Ureter (tissue), 1 donor: ENCODE measurements at places on chromosomes 16 and 17. TPM values are rescaled to one million over a fixed set of nuclear protein-coding genes. Genes with fewer than 3 reads are reported as not detected.
A peak's percentile ranks its signal among the peaks of the same experiment; 100 is the strongest.

GRCh38 chr16:88309908-88310265 lies 72.9 kb upstream of the ZNF469 start:
- DNase-seq, result no peak

DNA sequence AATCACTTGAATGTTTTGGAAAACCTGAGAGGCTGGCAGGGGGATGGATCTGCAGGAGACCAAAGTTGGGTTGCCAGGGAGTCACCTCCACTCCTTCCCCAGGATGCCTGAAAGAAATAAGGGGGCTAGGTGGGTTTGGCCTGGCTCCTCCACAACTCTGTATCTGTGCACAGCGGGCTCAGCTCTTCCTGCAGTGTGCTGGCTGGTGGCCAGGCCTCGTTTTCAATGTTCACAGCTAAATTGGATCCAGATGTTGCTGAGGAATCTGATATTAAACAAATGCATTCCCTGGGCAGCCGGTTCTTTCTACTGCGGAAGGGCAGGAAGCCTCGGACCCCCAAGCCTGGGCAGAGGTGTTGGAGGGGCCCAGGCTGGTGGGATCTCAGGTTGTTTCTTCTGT lies 106.2 kb downstream of the N4BP1 start:
- DNase-seq, result peak; percentile 61

GRCh38 chr16:53234836-53235235 lies 180.0 kb downstream of the CHD9 start:
- no peak for DNase-seq

- DNase-seq, result peak; percentile 39
These were observed 9.2 kb downstream of the CHD3 start for GRCh38 chr17:7897773-7898172.

GRCh38 chr17:64775701-64776570 lies 113.8 kb upstream of the SMURF2 start:
- DNase-seq, result no peak

DNA sequence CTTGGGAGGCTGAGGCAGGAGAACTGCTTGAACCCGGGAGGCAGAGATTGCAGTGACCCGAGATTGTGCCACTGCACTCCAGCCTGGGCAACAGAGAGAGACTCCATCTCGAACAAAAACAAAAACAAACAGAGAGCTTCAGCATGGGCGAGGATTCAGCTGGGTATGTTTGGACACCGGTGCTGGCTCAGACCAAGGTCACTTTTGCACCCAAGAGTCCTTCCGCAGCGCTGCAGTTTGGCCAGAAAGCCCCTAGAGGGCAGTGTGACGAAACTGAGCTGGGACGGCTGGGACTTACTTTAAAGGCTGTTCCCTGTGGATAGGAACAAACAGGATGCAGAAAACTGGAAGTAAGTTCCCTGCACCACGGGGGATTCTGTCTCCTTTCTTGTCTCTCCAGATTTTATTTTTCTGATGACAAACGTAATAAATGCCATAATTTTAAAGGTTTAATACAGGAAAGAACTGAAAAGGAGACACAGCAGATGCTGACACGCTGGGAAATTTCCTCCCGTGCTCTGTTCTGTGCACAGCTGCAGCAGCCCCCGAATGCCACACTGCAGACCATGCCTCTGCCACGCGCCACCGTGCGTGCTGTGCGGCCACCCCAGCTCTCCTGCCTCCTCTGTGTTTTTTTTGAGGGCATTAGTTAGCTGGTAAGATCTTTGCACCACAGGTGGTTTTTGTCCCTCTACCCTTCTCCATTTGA lies 25.2 kb upstream of the USP36 start:
- peak; percentile 86 for DNase-seq

GRCh38 chr17:850086-850850 lies 68.1 kb downstream of the MRM3 start:
- DNase-seq, result no peak

- DNase-seq, result no peak
These were observed 29.8 kb downstream of the PLD6 start for GRCh38 chr17:17176341-17176740.

GRCh38 chr17:73769479-73769878 lies 125.2 kb upstream of the SDK2 start:
- no peak for DNase-seq

- DNase-seq, result no peak
These were observed 76.6 kb downstream of the PLCG2 start for GRCh38 chr16:81855552-81856153.

DNA sequence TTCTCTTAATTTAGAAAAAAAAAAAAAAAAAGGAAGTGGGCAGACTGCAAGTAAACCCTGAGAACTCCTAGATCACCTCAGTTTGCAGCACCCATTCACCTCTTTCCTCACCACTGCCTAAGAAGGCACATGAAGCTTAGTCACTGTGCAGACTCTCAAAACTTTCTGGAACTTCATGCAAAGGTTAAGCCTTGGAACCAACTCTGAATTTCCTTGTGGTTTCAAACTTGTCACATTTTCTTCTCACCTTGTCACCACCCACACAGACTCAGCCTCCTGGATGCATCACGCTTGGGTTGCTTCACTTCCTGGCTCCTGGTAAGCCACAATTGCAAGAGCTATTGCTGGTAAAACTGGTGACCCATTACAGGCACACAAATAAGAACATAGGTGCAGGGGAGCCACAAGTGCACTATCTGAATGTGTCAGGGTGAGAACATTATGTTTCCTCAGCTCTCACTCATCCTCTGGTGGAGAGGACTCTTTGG lies 15.0 kb upstream of the CPD start:
- peak; percentile 66 for DNase-seq

- no peak for DNase-seq
These were observed 146.3 kb upstream of the NOL11 start for GRCh38 chr17:67571478-67571877.

DNA sequence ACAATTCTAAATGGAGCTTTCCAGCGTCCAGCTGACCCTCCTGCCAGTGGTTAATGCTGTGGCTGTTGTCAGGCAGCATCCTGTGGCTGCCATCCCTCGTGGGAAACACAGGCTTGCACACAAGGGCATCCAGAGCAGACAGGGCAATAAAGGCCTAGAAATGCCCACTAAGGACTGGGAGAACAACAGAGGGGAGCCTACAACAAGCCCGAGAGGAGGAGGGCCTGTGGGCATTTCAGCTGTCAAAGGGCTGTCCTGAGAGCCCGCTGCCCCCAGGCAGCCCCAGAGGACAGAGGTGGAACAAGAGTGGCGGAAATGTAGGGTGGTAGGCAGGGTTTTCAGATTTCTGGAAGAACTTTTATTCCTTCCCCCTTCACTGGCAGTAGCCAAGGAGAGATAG lies 81.1 kb downstream of the TNRC6C start:
- DNase-seq, result no peak

DNA sequence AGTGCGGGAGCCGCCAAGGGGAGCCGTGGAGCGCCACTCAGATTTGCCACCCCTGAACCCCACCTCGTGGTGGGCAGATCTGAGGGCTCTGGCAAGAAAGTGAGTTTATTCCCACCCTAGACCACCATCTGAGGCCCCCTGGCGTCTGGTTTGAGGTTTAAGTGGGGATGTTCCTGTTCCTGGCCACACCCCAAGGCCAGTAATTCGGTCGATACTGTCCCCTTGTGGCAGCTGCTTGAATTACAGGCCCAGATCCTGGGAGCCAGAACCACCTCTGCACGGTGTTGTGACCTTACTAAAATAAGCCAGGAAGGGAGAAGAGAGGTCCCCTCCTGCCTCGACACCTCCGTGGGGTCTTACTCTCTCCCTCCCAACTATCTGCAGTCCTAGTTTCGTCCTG lies 3.3 kb upstream of the LAT start:
- DNase-seq, result no peak

- DNase-seq, result no peak
These were observed 215.3 kb upstream of the SOX9 start for GRCh38 chr17:71905376-71906031.

DNA sequence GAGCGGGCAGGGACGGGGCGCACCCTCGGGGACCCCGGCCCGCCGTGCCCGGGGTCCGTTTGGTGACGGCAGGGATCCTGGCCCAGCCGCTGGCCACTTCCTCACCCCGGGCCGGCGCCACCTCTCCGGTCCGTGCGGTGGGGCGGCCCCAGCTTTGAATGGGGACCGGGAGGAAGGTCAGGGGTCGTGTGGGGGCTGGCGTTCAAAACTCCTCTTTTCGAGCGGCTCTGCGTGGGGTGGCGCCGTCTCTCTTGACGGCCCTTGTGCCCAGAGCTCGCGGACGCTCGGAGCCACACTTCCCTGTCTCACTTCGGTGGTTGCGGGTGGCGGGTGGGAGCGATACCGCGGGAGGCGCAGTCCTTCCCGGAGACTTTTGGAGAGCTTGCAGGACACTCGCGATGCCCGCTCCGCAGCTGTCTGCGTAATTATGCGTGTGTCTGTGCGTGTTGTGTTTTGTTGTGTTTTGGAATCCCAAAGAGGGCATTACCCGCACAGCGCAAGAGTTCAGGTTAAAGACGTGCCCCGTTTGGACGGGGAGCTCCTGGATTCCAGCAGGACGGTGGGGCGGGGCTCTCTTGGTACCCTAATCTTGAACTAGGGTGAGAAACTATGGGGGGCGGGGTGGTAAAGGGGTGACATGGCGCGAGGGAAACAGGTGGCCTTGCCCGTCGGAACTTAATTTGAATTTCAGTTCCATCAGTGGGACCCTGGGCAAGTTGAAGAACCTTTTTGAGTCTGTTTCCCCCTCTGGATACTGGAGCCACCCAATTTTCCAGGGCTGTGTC lies 637 bp downstream of the PLCG2 start:
- DNase-seq, result no peak

DNA sequence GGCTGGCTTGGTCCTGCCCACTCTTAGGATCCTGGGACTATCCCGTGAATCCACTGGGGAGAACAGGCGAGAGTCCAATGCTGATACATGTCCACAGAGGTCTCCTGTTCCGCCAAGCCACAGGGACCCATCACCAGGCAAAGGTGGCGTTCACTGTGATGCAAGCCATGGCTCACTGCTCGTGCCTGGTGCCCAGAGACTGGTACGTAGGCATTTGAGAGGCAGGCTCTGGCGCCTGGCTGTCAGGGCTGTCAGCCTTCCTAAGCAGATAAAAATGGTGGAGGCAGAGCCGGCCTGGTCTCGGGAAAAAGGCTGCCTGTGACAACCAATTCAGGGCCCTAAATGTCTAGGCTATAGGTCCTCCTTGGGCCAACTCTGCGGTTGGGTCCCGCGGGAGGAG lies 2329.0 kb downstream of the TP53TG3F start:
- DNase-seq, result no peak

DNA sequence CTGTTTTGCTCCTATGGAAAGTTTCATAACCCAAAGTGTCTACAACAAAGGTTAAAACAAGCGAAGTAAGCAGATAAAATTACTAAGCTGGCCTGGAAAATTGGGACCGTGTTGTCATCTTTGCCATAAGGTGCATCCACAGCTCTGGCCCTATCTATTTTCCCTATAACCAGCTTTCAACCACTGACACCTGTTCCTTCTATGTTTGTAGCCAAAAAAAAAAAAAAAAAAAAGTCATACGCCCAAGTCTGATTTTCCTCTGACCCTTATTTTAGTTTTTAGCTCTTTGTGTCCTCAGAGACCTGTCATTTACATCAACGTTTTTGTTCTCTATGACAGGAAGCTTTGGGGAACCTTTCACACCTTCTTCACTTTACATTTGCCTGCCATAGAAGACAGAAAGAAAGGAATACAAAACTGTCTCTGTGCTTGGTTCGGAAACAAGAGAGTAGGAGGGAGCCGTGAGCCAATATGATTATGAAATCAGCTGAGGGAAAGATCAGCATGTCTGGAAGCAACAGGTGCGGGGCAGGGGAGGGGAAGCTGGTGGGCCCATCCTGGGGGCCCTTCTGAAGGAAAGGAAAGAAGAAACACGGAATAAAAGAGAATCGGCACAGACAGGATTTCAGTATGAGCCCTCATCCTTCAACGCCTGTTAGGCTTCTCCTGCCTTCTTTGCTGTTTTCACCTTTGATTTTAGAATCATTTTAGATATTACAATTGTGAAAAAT lies 8.5 kb downstream of the HS3ST3A1 start:
- DNase-seq, result no peak

Gene ZNF385C
- total RNA-seq, result 1.2 TPM

Gene HOXB6
- total RNA-seq, result 111 TPM

Gene PABPN1L
- total RNA-seq, result not detected

Gene HSD17B2
- total RNA-seq, result 47.8 TPM

Gene UNC13D
- total RNA-seq, result 75.3 TPM

Gene CDR2L
- total RNA-seq, result 11.4 TPM

Gene CACNG3
- total RNA-seq, result not detected

Gene CCDC78
- total RNA-seq, result 5.3 TPM

Gene TOP2A
- total RNA-seq, result 2.9 TPM

Gene SULT1A2
- total RNA-seq, result 2.9 TPM

Gene NOG
- total RNA-seq, result 0.60 TPM
